ENCODE measurements at places on chromosomes 16 and 17.
A peak's percentile ranks its signal among the peaks of the same experiment; 100 is the strongest.

- no peak for DNase-seq
Measured at GRCh38 chr17:17609121-17609520, 17.6 kb upstream of the PEMT start.

DNA sequence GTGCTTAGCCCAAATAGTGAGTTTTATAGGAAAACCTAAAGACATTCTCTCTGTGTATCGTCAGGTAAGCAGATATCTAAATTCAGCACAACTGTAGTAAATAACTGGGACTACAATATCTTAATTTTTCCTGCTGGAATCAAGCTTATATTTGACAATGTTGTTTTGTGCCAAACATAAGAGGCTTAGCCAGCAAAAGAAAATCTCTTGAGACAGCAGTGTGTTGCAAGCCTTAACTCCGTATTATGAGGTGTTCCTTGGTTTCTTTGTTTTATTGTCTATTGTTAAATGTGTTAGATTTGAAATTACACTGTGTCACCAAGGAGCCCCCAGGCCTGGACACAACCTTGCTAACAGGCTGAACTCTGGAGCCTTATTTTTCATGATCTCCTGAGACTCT, 1570.6 kb upstream of the GOT2 start:
- no peak for DNase-seq

DNA sequence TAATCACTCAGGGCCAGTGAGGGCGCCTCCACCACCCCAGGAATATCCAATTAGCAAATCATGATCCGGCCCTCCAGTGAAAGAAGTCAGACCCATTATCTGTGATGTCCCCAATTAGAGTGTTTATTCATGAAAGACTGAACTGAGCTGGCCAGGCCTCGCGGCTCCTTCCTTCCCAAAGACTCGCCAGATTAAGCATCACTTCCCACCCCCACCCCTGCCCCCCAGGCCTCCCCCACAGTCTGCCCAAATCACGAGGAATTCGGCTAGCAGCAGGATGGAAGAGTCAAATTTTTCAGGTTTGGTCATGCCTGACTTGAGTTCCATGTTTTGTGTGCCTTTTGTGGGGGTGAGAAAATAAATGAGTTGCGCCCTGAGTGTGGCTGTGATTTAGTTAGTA, 298.4 kb upstream of the SALL1 start:
- DNase-seq, result no peak

DNA sequence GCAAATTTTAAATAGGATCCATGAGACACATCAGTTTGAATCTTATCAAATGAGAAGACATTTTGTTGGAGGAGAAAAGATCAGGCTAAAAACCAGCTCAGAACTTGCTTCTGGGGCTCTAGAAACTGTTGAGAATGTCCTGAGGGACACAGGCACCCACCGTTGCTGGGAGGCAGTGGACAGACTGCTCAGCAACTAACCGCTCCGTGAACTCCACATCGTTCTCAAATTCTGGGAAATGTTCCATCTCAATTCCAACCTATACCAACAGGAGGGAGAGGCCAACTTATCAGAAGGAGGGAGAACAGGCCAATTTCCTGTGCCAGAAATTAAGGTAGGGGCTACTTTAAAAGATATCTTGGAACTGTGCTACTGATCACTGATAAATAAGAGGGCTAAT, 8.3 kb downstream of the TAT start:
- DNase-seq, result no peak

GRCh38 chr17:8121681-8122421, 2.1 kb downstream of the HES7 start:
- DNase-seq, result peak; percentile 66

DNA sequence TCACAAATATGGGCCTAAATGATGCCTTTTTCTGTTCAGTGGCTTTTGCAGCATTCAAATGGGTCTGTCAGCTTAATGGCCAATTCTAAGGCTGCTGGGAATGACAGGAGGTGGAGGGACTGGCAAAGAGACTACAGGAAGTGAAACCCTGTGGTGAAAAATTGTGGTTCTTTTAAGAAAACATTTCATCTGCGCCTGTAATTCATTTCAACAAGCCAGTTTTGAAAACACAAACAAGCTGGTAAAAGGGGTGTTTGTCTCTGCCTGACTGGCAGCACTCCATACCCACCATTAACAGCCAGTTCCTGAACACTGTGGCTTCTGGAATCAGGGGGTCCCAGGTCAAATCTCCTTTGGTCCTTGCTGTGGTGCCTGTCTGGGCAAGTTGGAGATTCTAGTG, 3.6 kb upstream of the KDM8 start:
- peak; percentile 26 for DNase-seq

- DNase-seq, result no peak
Measured at GRCh38 chr17:74514632-74515334, 16.5 kb downstream of the CD300LB start.

- DNase-seq, result peak; percentile 44
Measured at GRCh38 chr17:34171245-34171818, 83.8 kb upstream of the CCL2 start.

All from fibroblast of skin of right quadriceps (primary cell).